ENCODE measurements at places on chromosomes 5 and 9.

- DNase-seq = no peak
These were observed 47.5 kb downstream of the UBE2QL1 start for GRCh38 chr5:6496207-6496584.

DNA sequence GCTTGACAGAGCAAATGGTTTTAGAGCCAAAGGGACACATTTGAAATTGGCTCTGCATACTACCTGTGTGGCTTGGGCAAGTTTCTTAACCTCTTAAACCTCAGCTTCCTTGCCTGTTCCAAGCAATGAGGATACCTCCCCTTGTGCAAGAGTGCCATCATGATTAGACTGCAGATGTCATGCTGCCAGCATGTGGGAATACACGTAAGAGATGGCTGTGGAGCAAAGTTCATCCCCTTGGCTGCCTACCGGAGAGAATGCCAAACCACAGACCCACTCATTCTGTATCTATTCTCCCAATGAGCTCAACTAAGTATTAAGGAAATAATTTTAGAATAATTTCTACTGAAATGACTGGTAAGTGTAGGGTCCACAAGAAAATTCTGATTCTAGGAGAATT lies 101.3 kb downstream of the WDR41 start:
- DNase-seq = no peak

GRCh38 chr9:137241490-137242268 lies 592 bp downstream of the TUBB4B start:
- no peak for DNase-seq

DNA sequence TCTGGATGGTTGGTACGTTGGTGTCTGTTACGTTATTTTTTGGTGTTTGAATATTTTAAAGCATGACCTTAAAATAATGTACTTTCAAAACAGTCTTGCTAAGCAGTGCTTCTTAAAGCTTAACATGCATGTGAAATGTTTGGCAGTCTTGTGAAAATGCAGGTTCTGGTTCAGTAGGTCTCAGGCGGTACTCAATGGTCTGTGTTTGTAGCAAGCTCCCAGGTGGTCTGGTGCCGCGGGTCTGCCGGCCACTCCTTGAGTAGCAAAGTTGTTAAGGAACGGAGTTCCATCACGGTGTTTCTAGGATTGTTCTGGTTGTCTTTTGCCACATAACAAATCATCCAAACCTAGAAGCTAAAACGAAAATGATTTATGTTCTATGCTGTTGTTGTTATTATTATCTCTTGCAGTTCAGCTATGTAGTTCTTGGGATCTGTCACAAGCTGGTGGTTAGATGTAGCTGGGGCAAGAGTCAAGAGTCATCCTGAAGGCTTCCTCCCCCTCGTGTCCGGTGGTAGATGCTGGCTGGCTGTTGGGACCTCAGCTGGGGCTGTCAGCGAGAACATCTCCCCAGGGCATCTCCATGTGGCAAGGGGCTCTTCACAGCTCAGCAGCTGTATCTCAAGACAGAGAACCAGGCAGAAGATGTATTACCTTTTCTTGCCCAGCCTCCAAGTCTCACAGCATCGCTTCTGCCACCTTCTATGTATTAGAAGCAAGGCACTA lies 186.8 kb downstream of the PALM2AKAP2 start:
- DNase-seq = no peak

DNA sequence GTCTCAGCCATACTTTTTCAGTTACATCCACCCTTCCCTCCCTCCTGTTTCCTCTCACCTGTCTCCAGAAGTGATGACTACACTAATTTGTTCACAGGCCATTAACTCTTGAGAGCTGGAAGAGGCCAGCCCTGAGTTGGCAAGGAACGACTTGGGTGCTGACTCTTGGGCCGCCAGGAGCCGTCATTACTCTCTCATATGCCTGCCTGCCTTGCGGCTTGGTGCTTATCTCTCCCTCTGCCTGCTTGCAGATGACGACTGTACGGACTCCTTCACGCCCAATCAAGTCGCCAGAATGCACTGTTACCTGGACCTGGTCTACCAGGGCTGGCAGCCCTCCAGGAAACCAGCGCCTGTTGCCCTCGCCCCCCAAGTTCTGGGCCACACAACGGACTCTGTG lies 66.1 kb downstream of the PAPPA start:
- DNase-seq = no peak

GRCh38 chr5:176929654-176930053 lies 30.5 kb upstream of the HK3 start:
- no peak for DNase-seq

- no peak for DNase-seq
These were observed 92.5 kb downstream of the SIL1 start for GRCh38 chr5:139105621-139106071.

GRCh38 chr5:68240202-68240601 lies 24.6 kb downstream of the PIK3R1 start:
- no peak for DNase-seq

DNA sequence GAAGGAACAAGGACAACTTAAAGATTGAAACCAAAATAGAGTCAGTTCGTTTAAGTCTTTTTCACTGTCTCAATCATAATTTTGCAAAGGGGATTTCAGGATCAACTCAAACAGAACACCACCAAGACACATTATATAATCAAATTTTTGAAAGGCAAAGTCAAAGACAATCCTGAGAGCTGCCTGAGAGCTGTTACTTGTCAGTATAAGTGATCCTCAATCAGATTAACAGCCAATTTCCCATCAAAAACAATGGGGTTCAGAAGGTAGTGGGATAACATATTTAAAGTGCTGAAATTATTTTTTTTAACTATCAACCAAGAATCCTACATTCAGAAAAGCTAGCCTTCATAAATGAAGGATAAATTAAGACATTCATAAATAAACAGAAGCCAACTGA lies 19.3 kb upstream of the ABO start:
- no peak for DNase-seq

All from cortex of kidney (tissue), 1 donor.